ENCODE measurements at places on chromosomes 7 and 10.

GRCh38 chr10:124918906-124919305, 23.0 kb upstream of the ZRANB1 start:
- DNase-seq: no peak

DNA sequence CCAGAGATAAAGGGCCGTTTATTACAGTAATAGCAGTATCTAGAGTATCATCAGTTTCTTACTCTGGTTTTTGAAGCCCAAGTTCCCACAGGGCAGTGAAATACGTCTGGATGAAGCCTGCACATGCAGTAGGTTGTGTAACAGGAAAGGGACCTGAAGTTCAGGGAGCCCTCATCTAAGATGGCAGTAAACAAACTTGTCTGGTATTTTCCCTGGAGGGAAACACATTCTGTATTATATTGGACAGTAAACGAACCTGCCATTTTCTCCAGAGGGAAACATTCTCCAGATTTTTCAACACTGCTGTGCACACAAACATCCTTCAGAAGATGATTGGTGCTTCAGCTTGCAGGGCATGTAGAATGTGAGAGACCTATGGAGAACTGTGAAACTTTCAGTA, 189.9 kb downstream of the TFEC start:
- DNase-seq: no peak

GRCh38 chr10:14502431-14502830, 171.7 kb upstream of the FRMD4A start:
- no peak for DNase-seq

DNA sequence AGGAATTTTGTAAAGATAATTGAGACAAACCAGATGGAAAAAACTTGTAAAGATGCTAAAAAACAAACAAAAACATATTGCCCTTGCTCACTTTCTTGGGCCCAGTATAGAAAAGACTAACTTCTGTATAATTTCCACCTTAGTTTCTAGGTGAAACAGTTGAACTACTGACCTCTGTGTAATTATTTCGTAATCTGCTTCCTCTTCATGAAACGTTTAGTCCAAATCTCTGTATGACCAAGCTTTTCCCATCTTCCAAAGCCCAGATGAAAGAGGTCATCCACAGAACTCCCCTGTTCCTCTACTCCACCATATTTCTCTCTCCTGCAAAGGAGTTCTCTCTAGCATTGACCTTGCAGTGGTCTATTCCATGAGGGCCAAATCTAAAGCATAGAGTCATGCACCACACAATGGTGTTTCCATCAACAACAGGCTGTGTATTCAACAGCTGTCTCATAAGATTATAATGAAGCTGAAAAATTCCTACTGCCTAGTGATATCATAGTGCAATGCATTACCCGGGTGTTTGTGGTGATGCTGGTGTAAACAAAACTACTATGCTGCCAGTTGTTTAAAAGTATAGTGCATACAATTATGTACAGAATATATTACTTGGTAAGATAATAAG, 647.6 kb downstream of the TNS3 start:
- no peak for DNase-seq

DNA sequence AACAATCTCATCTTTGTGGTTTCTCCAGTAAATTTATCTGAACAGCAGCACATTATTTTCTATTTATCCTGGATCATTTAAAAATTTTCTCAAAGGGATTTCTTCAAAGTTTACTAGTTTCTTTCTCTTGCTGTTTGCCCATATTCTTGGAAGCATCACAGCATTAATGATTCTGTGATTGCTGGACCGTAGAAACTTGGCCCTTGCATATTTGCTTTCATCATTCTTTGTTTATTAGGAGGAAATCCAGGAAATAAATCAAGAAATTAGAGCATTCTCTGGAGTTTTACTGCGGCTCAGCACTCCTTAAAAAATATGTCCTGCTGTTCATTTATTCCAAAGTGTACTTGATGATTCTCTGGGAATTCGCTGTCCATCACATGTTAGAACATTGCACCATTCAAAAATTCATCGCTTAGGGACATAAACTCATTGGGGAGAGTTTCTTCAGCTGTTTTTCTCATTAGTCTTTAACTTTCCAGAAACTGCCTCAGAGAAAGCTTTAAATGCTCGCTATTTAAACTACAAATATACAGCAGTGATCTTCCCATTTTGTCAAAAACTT, 264.0 kb upstream of the CDC14C start:
- no peak for DNase-seq

- DNase-seq: no peak
These were observed 1.3 kb upstream of the GRB10 start for GRCh38 chr7:50783801-50784507.

- DNase-seq: no peak
These were observed 121.5 kb upstream of the PRR15 start for GRCh38 chr7:29442146-29442545.

- no peak for DNase-seq
These were observed 158.8 kb downstream of the NXPH1 start for GRCh38 chr7:8592167-8592566.

- no peak for DNase-seq
These were observed 235.0 kb downstream of the CCSER2 start for GRCh38 chr10:84563355-84563754.

- no peak for DNase-seq
These were observed 587.0 kb downstream of the PARD3 start for GRCh38 chr10:34228066-34228465.

DNA sequence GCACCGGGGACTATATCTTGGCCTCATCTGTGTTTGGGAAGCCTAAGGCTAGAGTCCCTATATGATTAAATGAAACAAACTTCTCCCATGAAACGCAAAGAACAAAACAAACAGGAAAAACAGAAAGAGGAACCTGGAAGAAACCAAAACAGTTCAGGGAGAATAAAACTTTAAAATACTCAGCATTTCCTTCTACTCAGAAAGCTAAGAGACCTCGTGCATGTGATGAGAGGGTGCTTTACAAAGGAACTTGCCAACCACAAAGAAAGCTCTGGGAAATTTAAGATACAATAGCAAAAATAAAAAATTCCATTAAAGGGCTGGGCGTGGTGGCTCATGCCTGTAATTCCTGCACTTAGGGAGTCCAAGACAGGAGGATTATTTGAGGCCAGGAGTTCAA, 6.9 kb downstream of the PILRA start:
- no peak for DNase-seq

DNA sequence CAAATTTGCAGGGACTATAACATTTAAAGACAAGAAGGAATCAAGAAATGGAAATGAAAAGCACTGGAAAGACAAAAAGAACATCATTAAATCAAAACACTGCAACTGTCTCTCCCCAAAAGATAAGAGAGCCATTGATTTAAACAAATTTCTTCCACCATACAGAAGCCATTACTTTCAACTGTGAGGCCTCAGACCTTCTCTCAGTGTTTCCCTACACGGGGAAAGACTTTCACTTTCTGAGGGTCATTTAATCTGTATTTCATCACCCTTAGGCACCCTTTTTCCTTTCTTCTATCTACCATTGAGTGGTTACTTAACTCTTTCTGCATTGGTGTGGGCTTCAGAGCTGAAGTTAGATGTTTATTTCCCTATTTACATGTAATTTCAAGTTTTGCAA, 47.5 kb downstream of the CCDC172 start:
- no peak for DNase-seq

DNA sequence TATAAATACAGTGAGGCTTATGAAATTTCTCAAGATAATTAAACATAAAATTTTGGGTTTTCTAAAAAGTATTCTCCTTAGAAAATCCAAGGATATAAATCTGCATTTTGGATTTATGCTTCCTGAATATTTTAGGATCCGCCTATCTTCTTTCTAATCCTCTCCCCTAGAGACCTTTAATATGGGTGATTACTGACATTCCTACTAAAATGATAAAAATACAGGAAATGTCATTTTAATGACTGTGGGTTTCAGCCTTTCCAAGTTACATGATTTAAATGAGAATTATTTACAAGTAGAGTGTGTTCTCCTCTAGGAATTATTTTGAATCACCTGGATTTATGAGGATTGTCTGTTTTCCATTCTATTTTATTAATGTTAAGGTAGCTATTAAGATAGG, 150.4 kb downstream of the C7orf25 start:
- DNase-seq: no peak

GRCh38 chr10:78975926-78976325, 92.8 kb upstream of the ZMIZ1 start:
- no peak for DNase-seq

DNA sequence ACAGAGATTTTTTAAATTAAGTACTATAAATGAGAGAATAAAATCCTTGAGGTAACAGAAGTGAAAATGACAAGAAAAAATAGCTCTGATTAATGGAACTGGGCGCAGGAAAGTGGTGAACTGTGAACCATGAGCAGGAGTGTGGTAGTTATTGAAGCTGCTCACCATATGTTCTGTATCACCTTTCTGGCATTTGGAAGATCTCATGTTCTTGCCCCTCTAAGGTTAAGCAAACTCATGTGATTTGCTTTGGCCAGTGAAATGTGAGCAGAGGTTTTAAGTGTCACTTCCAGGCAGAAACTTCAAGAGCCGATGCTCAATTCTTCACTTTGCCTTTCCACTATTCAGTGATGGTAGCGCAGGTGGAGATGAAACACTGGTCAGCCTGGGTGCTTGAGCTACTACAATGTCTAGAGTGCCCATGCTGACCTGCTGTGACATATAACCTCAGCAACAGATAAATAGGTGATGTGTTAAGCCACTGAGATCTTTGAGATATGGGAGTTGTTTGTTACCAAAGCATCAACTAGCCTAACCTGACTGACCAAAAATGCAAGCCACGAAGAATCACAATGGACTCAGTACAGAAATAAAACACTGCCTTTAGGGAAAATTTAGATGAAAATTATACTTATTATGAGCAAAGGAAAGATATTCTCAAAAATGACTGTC, 18.4 kb downstream of the MTPAP start:
- no peak for DNase-seq

GRCh38 chr10:118687472-118687871, 67.3 kb downstream of the CACUL1 start:
- DNase-seq: no peak

DNA sequence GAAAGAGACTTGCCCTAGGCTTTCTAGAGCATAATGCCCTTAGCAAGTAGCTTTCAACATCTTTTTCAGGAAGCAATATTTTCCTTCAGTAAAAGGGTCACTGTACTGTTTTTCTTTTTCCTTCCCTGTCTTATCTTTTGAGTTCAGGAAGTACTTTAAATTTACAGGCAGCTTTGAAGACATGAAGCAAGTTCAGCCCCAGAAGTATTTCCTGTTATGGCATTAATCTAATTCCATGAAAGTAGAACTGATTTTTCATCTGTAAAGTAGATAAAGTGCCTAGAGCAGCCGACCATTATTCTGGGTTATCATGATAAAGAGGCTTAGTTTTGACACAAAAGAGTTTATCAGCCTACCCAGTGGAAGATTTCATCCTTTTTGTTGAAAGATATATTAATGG, 288.2 kb downstream of the ADK start:
- DNase-seq: no peak

GRCh38 chr10:23063045-23063972, 32.1 kb upstream of the MSRB2 start:
- DNase-seq: no peak

- DNase-seq: peak; percentile 56
These were observed 5.3 kb downstream of the ESYT2 start for GRCh38 chr7:158824028-158824427.

DNA sequence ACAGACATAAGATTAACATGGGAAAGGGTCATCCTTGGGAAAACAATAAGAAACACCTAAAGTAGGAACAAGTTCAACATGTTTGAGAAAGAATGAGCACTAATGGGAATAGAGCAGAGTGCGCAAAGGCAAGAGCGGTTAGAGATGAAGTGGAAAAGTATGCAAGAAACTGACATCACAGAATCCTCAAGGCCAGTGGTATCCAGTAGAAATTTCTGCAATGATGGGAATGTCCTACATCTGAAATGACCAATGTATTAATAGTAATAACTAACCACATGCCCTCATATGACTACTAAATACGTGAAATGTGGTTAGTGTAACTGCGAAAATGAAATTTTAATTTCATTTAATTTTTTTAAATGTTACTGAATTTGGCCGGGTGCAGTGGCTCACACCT, 54.8 kb downstream of the TFEC start:
- DNase-seq: no peak

- no peak for DNase-seq
These were observed 28.6 kb upstream of the LAMB4 start for GRCh38 chr7:108158776-108159175.

- DNase-seq: no peak
These were observed 179.3 kb downstream of the TFEC start for GRCh38 chr7:115851291-115851690.

DNA sequence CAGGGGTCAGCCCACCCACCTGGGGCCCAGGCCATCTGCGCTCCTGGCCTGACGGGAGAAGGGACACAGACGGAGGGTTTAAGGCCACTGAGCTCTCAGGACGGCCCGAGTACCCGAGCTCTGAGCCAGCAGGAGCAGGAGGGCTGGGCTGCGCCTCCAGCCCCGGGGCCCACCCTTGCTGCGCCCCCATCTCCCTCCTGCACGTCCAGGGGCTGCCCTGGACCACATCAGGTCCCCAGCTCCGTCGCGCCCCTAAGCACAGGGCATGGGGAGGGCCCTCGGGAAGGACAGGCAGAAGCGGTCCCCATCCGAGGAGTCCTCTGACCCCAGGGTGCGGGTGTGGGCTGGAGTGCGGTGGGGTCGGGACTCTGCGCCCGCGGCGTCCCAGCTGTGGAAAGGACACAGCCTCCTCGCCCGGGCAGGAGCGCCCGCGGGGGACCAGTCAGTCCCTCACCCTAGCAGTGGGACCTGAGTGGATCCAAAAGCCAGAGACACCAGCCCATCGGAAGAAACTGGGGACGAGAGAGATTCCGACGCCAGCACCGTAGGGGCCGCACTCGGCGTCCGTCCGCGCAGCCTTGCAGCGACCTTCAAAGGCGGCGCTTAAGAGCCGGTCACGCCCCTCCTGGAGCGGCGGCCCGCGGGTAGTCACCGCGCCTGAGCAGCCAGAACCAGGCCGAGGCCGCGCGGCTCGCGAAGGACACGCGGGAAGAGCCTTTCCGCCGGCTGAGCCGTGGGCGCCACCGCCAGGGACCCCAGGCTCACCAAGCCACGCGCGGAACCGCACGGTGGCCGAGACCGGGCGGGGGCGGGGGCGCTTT, 15.9 kb downstream of the CAMK2B start:
- no peak for DNase-seq

GRCh38 chr7:7100432-7100849, 81.9 kb upstream of the C1GALT1 start:
- no peak for DNase-seq
